ENCODE measurements at places on chromosomes 12 and 14.

- no peak for DNase-seq
Observed at GRCh38 chr14:92481811-92482555, 31.6 kb upstream of the RIN3 start.

GRCh38 chr12:71517145-71517846 lies 77.7 kb downstream of the LGR5 start:
- DNase-seq = no peak

DNA sequence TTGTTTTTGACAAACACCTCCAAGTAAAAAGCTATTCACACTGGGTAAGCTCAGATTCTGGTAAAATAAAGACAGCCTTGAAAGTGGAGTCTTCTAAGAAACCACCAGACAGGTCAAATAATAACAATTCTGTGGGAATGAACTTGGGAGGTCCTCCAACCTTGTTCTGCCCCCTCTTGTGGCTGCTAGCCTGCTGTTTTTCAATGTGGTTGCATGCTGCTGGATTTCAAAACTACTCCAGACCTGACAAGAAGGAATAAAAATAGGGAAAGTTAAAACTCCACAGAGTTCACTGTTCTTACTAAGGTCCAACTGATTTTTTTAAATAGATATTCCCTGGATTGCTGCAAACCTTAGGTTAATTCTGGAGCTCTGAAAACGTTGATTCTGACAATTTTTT lies 32.2 kb upstream of the RIN3 start:
- no peak for DNase-seq

DNA sequence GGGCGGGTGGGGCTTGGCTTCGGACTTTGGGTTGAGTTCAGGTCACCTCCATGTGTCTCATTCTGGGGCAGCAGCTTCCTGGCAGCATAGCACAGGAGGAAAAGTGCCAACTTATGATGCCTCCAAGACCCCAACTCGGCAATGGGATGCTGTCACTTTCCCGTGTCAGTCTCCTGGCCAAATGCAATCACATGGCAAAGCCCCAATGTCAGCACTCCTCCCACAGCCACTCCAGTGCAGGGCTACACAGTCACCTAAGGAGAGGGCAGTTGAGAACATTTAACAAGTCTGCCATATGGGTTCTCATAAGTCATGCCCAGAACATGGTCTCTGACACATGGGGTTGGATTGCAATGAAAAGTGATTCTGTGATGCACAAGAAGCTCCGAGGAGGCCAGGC lies 26.7 kb downstream of the ELK3 start:
- no peak for DNase-seq

DNA sequence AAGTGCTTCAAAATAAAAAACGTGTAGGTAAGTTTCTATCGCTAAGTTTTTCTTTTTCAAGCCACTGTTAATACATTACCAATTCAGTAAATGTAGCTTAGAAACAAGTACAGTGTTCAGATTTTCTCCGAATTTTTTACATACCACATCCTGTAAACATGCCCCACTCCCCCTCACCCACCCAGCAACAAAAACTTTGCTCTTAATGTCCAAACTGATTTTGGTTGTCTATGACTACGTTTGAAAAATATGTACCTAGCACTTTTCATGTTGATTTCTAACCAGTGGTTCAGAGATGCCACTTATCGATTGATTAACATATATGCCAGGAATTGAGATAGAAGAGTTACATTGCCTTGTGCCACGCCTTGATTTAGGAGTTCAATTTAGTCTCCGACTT lies 663 bp upstream of the LIN7A start:
- no peak for DNase-seq
